Lower lobe of right lung (tissue), 2 donors: ENCODE measurements at places on chromosomes 1 and 21. TPM values are rescaled to one million over a fixed set of nuclear protein-coding genes. Genes with fewer than 3 reads are reported as not detected.

The TRIM58 gene
- 4.0 TPM for total RNA-seq

The DIRAS3 gene
- 1.1 TPM for total RNA-seq

GRCh38 chr1:101667761-101668160, 329.0 kb downstream of the OLFM3 start:
- no peak overlapping the region for H3K27ac ChIP-seq
- H3K4me1 ChIP-seq, result no peaks in the 10 kb centered on the region
- DNase-seq, result no peak
- H3K27me3 ChIP-seq, result no peaks in the 10 kb centered on the region

GRCh38 chr1:28199328-28200233, 23.1 kb upstream of the PTAFR start:
- no peaks in the 10 kb centered on the region for H3K27me3 ChIP-seq
- no peak for DNase-seq
- H3K4me3 ChIP-seq, result no peak overlapping the region
- peaks cover 10% of the 10 kb centered on the region for H3K4me1 ChIP-seq
- peaks cover 64% of the 10 kb centered on the region for H3K36me3 ChIP-seq

DNA sequence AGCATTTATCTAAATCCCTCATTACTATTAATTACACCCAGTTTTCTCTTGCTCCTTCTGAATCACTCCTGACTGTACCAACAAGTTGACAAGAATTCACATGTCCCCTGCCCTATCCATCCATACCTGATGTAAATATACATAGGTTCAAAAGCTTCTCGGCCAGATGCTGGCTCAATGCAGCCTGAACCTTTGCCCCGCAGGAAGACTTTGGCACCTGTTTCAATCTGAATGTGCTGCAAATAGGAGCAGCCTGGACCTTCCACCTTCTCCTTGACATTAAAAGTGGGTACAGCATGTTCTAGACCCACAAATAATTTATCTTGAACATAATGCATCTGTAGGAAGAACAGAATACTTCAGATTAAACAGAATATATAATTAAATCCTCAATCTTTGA, 8.7 kb downstream of the KHDC4 start:
- H3K27me3 ChIP-seq, result no peaks in the 10 kb centered on the region
- H3K4me1 ChIP-seq, result peaks cover 5% of the 10 kb centered on the region
- no peak for DNase-seq
- H3K27ac ChIP-seq, result no peak overlapping the region
- no peak overlapping the region for H3K4me3 ChIP-seq
- H3K36me3 ChIP-seq, result peaks cover 100% of the 10 kb centered on the region
